H7 (cell line): ENCODE measurements at places on chromosomes 3 and 15. TPM values are rescaled to one million over a fixed set of nuclear protein-coding genes. Genes with fewer than 3 reads are reported as not detected.

The SLC27A2 gene
- 1.1 and 1.6 TPM in 2 replicates for total RNA-seq

The INKA1 gene
- 2.3 and 6.5 TPM in 2 replicates for total RNA-seq

The SRPRB gene
- total RNA-seq = 26.5 and 27.7 TPM in 2 replicates

The LYSMD4 gene
- total RNA-seq = 6.4 and 8.3 TPM in 2 replicates

The CPNE9 gene
- total RNA-seq = 0.18 and 0.38 TPM in 2 replicates

The RAD51 gene
- total RNA-seq = 14.2 and 16.1 TPM in 2 replicates

The HYAL1 gene
- total RNA-seq = 5.4 and 8.2 TPM in 2 replicates

The IQCF5 gene
- total RNA-seq = not detected in 2 replicates

The P3H2 gene
- 44.7 and 72.7 TPM in 2 replicates for total RNA-seq
